Stimulated activated CD8-positive, alpha-beta memory T cell treated with anti-CD3 and anti-CD28 coated beads, Interleukin-2, amount 100 ng/mL, for 1 hour (primary cell): ENCODE measurements at places on chromosomes 6 and 20.

- no peak for DNase-seq
Observed at GRCh38 chr6:44650947-44651346, 263.4 kb downstream of the CDC5L start.

DNA sequence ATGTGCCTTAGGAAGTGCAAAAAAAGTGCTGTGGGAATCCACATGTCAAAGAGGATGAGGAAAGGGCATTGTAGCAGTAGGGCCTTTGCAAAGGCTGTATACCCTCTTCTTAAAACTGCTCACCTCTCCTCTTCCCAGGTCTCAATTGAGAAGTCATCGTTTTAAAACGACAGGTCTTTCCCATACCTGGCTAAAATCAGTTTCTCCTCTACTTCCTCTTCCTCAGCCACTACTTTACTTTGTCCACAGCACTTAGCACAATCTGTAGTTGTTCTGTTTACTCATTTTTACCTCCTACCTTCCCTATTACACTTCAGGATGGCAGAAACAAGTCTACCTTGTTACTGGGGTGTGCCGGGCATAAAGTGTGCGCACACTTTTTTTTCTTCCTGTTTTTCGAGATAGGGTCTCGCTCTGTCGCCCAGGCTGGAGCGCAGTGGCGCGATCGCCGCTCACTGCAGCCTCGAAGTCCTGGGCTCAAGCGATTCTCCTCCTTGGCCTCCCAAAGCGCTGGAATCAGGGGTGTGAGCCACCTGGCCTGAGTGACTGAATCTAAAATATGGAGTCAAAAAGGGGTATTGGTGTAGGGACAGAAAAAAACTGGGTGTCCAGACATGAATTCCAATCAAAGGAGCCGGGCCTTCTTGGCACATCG lies 9.8 kb upstream of the ELOVL5 start:
- DNase-seq = no peak

GRCh38 chr6:44028789-44029310 lies 98.4 kb downstream of the MRPL14 start:
- no peak for DNase-seq

DNA sequence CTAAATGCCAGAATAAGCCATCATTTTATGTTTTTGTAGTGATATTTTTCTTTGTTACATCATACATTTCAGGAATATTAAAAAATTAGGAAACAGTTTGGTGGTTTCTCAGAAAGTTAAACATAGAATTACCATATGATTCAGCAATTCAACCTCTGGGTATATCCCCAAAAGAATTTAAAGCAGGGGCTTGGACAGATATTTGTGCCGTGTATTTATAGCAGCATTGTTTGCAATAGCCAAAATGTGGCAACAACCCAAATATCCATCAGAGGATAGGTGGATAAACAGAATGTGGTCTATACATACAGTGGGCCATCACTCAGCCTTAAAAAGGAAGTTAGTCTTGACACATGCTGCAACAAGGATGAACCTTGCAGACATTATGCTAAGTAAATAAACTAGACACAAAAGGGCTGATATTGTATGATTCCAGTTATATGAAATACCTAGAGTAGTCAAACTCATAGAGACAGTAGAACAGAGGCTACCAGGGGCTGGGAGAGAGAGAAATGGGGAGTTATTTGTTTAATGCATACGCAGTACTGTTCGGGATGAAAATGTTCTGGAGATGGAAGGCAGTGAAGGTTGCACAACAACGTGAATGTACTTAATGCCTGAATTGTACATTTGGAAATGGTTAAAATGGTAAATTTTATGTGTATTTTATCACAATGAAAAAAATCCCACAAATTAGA lies 18.9 kb upstream of the TRAF3IP2 start:
- DNase-seq = no peak

DNA sequence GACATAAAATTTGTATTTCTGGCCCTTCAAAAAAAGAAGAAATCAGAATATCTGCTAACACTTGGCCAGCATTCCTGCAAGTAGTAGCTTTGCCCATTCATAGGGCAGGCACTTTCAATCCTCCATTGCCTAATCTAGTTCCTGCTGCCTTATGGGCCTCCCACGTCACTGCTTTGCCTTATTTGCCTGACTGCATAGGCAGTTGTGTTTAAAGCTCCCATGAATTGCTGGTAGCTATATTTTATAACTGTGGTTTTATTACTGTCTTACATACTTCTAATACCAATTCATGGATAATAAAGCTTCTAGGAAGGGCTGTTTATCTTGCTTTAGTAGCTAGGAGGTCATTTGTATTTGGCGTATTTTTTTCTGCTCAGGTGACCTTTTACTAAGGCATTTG lies 7.7 kb upstream of the SLC35A1 start:
- DNase-seq = no peak
